ENCODE measurements at places on chromosomes 2 and 18. TPM values are rescaled to one million over a fixed set of nuclear protein-coding genes. Genes with fewer than 3 reads are reported as not detected.

Gene AMER3
- total RNA-seq = not detected

Gene CKAP2L
- 50.8 TPM for total RNA-seq

Gene SERPINB4
- total RNA-seq = not detected

Gene CDK5R2
- total RNA-seq = not detected

Gene CACNB4
- total RNA-seq = 0.10 TPM

- DNase-seq = no peak
- H3K27ac ChIP-seq = no peak overlapping the region
- no peaks in the 10 kb centered on the region for H3K27me3 ChIP-seq
- H3K36me3 ChIP-seq = no peaks in the 10 kb centered on the region
Observed at GRCh38 chr18:23155537-23155936, 20.3 kb downstream of the CABLES1 start.

DNA sequence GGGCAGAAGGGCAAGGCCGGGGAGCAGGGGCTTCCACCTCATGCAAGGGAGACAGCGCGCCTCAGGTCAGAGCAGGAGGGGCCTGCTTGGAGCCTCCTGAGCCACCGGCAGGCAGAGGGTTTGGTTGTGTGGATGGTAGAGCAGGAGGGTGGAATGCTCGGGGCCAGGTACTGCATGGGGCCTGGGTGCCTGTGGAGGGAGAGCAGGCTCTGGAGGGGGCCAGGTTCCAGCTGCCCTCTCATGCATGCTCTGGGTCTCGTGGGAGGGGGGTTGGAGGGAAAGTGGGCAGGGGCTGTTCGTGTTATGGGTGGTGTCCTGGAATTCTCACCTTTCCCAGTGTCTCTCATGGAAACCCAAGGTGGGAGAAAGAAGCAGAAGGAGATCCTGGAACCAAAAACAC, 3.2 kb upstream of the IL1R2 start:
- DNase-seq = no peak
- no peak overlapping the region for H3K4me3 ChIP-seq
- H3K27ac ChIP-seq = no peak overlapping the region
- peaks cover 14% of the 10 kb centered on the region for H3K27me3 ChIP-seq
- peaks cover 30% of the 10 kb centered on the region for H3K4me1 ChIP-seq

GRCh38 chr18:14026199-14026598, 106.0 kb downstream of the ZNF519 start:
- no peak overlapping the region for H3K27ac ChIP-seq
- no peak overlapping the region for H3K4me3 ChIP-seq

GRCh38 chr2:235005603-235006259, 53.9 kb downstream of the SH3BP4 start:
- H3K4me1 ChIP-seq = no peaks in the 10 kb centered on the region
- no peaks in the 10 kb centered on the region for H3K36me3 ChIP-seq
- DNase-seq = no peak
- H3K27me3 ChIP-seq = no peaks in the 10 kb centered on the region

- peaks cover 17% of the 10 kb centered on the region for H3K27me3 ChIP-seq
- H3K27ac ChIP-seq = no peak within 1 kb of the TSS
- no peaks in the 10 kb centered on the region for H3K4me1 ChIP-seq
- no peaks in the 10 kb centered on the region for H3K36me3 ChIP-seq
- H3K4me3 ChIP-seq = no peak within 1 kb of the TSS
Observed at GRCh38 chr2:164954954-164955701, at the start of gene SLC38A11. SLC38A11 (minus strand) TSS chr2:164955525; CDS start chr2:164955247, 278 bp downstream.

Data from activated naive CD4-positive, alpha-beta T cell treated with anti-CD3 and anti-CD28 coated beads for 36 hours (primary cell).